ENCODE measurements at places on chromosomes 2 and 18.

GRCh38 chr2:236113948-236114347, 54.2 kb downstream of the GBX2 start:
- DNase-seq = no peak

GRCh38 chr2:184272056-184272455, 326.3 kb upstream of the ZNF804A start:
- no peak for DNase-seq

- no peak for DNase-seq
Measured at GRCh38 chr2:237660381-237660900, 33.1 kb downstream of the LRRFIP1 start.

- no peak for DNase-seq
Measured at GRCh38 chr2:79985145-79985544, 319.4 kb downstream of the LRRTM1 start.

GRCh38 chr2:53786352-53786704, 425 bp downstream of the ASB3 start:
- peak; percentile 69 for DNase-seq

DNA sequence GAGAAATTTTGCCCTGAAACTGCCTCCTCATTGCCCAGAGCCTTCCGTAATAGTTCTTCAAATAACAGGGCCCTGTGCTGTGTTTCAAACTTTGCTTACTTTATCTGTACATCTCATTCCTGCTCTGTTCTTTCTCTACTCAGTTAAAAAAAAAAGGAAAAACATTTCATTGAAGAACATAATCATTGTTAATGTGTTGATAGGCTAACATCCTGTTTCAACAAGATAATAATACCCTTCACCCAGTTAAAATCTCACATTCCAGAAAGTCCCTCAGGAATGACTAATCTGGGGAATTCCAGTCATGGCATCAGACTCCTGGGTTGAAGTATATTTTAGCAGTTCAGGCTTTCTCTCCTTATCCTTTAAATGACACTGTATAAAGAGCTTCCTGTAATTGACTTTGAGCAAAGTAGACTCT, 45.6 kb upstream of the ITGAV start:
- DNase-seq = peak; percentile 59

Data from G401 (cell line).